ENCODE measurements at places on chromosomes 2 and 18. TPM values are rescaled to one million over a fixed set of nuclear protein-coding genes. Genes with fewer than 3 reads are reported as not detected.

DNA sequence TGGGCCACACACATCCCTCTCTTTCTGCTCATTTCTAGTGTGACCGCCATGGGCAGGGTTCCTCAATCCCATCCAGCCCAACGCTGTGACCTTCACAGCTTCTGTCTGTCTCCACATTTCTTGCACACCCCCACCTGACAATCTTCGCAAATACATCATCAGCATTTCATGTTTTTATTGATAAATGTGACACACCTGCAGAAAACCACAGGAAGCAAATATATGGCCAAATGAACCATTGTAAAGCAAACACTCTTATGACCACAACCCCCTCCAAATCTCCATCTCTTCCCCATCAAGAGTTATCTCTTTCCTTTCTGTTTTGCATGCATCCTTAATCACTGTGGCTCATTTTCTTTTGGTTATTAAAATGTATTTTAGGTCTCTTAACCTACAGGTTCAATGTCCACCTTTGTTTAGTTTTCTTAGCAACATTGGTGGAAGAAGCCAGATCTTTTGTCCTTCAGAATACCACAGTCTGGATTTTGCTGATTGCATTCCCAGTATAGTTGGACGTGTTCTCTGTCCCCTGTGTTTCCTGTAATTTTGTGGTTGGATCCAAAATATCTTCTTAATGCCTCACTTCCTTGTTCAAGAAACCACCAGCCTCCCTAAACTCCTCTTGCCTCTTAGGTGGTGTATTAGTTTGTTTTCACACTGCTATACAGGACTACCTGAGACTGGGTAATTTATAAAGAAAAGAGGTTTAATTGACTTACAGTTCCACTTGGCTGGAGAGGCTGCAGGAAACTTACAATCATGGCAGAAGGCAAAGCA lies 9.8 kb upstream of the NCK2 start:
- DNase-seq, result no peak
- H3K36me3 ChIP-seq, result no peaks in the 10 kb centered on the region
- no peak overlapping the region for H3K27ac ChIP-seq
- H3K4me1 ChIP-seq, result peaks cover 47% of the 10 kb centered on the region
- H3K4me3 ChIP-seq, result no peak overlapping the region
- no peaks in the 10 kb centered on the region for H3K27me3 ChIP-seq

DNA sequence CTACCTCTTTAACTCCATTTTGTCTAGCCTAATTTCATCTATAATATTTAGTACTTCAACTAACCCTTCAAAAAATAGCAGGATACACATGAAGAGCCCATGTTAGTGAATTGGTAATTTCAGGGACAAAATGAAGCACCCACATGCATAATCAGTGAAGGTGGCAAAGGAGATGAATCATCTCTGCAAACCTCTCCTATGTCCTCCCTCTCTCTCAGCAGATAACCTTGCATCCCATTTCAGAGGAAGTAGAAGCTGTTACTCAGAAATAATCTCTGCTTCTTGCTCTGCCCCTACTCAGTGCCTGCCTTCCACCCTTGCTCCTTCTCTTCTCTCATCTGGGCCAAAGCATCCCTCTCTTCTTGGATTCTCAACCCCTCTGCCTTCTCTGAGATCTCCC lies 60.2 kb upstream of the CAVIN2 start:
- DNase-seq, result no peak
- H3K36me3 ChIP-seq, result no peaks in the 10 kb centered on the region
- no peak overlapping the region for H3K4me3 ChIP-seq
- H3K27ac ChIP-seq, result no peak overlapping the region
- peaks cover 9% of the 10 kb centered on the region for H3K4me1 ChIP-seq

DNA sequence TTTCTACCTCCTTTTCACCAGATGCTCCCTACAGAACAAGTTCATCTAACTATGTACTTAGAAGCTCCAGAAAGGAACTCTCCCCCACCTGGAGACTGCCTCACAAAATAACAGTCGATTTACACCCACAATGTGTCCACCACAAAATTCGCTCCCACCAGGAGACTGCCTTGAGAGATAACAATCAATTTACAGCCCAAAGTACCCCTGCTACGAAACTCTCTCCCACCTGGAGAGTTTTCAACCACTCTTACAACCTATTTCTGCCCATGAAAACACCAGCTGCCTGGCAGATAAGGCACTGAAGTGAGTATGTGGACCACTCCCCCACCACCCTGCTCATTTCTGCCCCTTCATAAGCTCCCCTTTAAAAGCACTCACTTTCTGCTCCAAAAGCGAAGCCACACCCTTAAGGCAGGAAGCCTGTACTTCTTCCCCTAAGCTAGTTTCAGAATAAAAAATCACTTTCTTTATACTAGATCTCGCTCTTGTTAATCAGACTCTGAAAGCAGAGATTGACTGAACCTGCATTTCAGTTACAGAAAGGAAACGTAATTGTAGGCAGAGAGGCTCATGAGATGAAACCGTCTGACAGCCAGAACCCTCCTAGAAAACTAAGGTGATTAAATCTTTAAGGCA lies 94.4 kb upstream of the RBBP8 start:
- H3K36me3 ChIP-seq, result no peaks in the 10 kb centered on the region
- H3K27me3 ChIP-seq, result peaks cover 10% of the 10 kb centered on the region
- H3K4me1 ChIP-seq, result no peaks in the 10 kb centered on the region
- no peak overlapping the region for H3K4me3 ChIP-seq
- H3K27ac ChIP-seq, result no peak overlapping the region
- peak; percentile 12 for DNase-seq

- peaks cover 25% of the 10 kb centered on the region for H3K27me3 ChIP-seq
- no peak overlapping the region for H3K27ac ChIP-seq
- H3K4me3 ChIP-seq, result no peak overlapping the region
- no peaks in the 10 kb centered on the region for H3K4me1 ChIP-seq
- DNase-seq, result no peak
- H3K36me3 ChIP-seq, result no peaks in the 10 kb centered on the region
Measured at GRCh38 chr2:236056141-236056540, 112.0 kb downstream of the GBX2 start.

DNA sequence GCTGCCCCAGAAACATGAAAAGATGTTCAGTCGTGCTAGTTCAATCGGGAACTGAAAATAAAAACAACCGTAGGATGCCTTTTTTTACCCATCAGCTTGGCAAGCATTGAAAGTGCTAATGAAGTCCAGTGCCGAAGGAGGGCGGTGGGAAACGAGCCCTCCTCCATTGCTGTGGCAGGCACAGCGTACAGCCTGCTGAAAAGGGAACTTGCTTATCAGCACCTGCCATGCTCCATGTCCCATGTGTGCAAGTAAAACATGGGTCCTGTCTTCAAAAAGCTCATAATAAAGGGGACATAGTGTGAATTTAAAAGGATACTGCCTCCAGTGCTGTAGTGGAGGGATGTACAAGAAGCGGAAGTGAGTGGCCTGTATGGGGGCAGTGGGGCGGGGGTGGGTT lies 82.4 kb downstream of the ARMC9 start:
- H3K4me3 ChIP-seq, result no peak overlapping the region
- no peaks in the 10 kb centered on the region for H3K27me3 ChIP-seq
- no peak for DNase-seq
- peaks cover 2% of the 10 kb centered on the region for H3K4me1 ChIP-seq

GRCh38 chr2:74074487-74074886 lies 73.2 kb downstream of the BOLA3 start:
- no peak overlapping the region for H3K4me3 ChIP-seq
- peaks cover 36% of the 10 kb centered on the region for H3K36me3 ChIP-seq
- peaks cover 18% of the 10 kb centered on the region for H3K4me1 ChIP-seq
- no peak overlapping the region for H3K27ac ChIP-seq
- DNase-seq, result no peak

SERPINB12 gene
- total RNA-seq, result not detected

LGALSL gene
- total RNA-seq, result 3.9 TPM

All from activated CD8-positive, alpha-beta T cell treated with anti-CD3 and anti-CD28 coated beads for 36 hours (primary cell).